ENCODE measurements at places on chromosomes 3 and 15.

GRCh38 chr3:69871251-69871650 lies 128.3 kb upstream of the SAMMSON start:
- DNase-seq = no peak

- no peak for DNase-seq
Observed at GRCh38 chr3:36937492-36937891, 7.4 kb downstream of the TRANK1 start.

DNA sequence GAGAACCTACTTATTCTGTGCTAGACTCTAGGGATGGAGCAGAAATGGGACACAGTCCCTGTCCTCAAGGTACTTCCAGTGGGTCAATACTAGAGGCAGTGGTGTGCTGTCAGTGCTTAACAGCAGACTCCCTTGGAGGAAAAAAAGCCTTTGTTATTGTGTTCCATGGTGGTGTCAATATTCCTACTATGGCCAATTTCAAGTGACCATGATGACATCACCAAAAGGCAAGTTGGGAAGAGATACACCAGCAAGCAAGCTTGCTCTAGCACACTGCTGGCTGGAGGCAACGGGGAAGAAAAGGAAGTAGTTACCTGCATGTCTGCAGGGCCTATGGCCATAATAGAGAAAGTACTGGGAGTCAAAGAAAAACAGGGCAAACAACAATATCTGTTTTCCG lies 89.6 kb upstream of the ETV5 start:
- DNase-seq = no peak

DNA sequence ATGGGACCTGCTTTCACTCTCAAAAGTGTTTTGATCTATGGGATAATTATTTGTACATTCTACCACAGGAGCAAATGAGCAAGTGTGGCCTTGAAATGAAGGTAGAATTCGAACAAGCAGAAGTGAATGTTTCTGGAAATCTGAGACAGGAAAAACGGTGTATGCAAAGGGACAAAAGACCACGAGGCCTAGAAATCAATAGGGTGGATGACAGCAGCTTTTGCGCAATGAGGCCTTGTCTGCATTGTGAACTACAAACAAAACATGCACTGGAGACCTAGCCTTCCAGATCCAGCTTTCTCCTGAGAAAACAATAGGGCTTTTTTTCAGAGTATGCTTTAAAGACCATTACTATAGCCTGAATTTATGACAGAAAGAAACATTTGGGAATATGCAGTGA lies 1137.0 kb downstream of the ROBO2 start:
- no peak for DNase-seq

DNA sequence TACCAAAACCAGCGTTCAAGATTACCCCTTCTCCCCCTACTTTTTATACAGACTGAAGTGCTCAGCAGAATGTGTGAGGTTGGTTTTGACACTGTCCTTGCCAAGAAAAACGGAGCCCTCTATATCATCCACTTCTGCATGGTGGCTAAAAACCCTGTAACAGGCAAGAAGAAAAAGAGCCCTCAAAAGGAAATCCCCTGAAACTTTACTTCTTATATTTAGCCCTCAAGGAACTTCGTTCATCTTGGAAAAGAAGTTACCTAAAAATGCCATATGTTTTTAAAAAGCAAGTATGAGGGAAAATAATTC lies 473.6 kb downstream of the FOXP1 start:
- DNase-seq = no peak

- DNase-seq = no peak
Observed at GRCh38 chr3:35744419-35744818, 105.1 kb downstream of the ARPP21 start.

- DNase-seq = no peak
Observed at GRCh38 chr15:84603630-84604379, 3.0 kb downstream of the ZSCAN2 start.

Data from stimulated activated CD4-positive, alpha-beta T cell treated with anti-CD3 and anti-CD28 coated beads, TNF-alpha, amount 100 ng/mL, for 1 hour (primary cell).